ENCODE measurements at places on chromosomes 13 and 19. TPM values are rescaled to one million over a fixed set of nuclear protein-coding genes. Genes with fewer than 3 reads are reported as not detected.

- H3K36me3 ChIP-seq: peaks cover 88% of the 10 kb centered on the region
- no peak overlapping the region for H3K4me3 ChIP-seq
- no peaks in the 10 kb centered on the region for H3K27me3 ChIP-seq
These were observed 29.8 kb downstream of the ADGRE2 start for GRCh38 chr19:14748601-14749000.

GRCh38 chr13:104318121-104318520 is 1251.9 kb upstream of the SLC10A2 start:
- H3K27ac ChIP-seq: no peak overlapping the region
- H3K4me1 ChIP-seq: no peaks in the 10 kb centered on the region
- no peaks in the 10 kb centered on the region for H3K36me3 ChIP-seq

DNA sequence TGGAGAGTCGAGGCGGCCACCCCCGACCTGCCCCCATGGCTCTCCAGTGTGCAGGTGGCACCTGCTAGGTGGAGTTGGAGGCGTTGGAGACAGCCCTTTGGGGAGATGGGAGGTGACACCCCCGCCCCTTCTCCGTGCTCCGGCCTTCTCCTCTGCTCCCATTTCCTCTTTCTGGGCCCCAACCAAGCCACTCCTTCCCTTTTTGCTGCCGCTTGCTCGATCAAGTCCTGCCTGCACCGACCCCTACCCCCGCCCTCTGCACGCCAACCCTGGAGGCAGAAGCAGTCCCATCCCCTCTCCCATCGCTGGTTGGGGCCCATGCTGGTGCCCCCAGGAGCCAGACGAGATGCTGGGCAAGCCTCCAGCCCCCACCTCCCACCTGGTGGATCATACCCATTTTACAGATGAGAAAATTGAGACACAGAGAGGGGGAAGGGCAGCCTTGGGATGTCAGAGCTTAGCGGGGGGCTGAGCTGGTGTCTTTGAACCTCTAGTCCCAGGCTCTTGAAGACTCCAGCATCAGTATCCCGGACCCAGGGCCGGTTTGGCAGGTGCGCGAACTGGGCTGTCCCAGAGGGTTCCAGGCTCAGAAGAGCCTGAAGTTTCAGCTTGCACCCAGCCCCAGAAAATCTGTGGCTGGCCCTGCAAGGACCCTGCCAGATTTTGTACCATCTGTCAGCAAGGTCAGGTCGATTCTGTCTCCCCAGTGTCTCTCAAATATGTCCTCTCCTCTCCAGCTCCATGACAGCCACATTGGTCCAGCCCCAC is 10.3 kb downstream of the GNA15 start:
- no peaks in the 10 kb centered on the region for H3K27me3 ChIP-seq
- H3K4me3 ChIP-seq: no peak overlapping the region
- peaks cover 34% of the 10 kb centered on the region for H3K4me1 ChIP-seq
- no peak overlapping the region for H3K27ac ChIP-seq
- H3K36me3 ChIP-seq: no peaks in the 10 kb centered on the region

DNA sequence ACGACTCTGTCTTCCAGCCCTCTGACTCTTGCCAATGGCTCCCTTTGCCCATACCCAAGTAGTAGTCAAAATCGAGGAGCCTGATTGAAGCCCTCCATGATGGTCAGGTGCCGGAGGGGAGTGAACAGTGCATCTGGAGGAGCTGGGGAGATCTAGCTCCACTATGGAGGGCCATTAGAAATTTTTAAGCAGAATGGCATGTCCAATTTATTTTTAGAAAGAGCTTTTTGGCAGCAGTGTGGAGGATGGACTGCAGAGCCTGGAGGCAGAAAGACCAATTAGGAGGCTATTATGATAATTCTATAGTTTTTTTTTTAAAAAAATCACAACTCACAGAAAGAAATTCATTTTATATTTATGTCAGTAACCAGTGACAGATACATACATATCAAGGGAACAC is 92.7 kb upstream of the SLC7A1 start:
- H3K36me3 ChIP-seq: no peaks in the 10 kb centered on the region
- H3K4me1 ChIP-seq: no peaks in the 10 kb centered on the region
- no peak overlapping the region for H3K27ac ChIP-seq

DNA sequence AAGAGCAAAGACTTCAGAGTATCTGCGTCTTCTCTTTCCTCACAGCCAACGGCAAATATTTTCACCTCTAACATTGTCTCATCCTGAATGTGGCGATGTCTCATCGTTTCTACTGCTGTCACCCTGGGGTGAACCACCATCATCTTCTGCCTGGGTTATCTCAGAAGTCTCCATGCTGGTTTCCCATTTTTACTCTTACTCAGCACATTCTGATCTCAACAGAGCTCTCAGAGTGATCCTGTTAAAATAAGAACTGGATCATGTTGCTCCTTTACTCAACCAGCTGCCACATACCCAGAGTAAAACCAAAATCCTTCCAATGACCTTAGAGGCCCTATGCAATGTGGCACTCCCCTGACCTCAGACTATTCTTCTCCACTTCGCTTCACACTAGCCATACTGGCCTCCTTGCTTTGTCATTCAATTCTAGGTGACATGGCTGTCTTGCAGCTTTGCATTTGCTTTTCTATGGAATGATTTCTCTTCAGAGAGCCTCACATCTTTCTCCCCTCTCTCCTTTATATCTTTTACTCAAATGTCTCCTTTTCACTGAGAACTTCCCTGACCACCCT is 7.8 kb upstream of the OLFM4 start:
- no peaks in the 10 kb centered on the region for H3K36me3 ChIP-seq
- H3K27me3 ChIP-seq: no peaks in the 10 kb centered on the region
- DNase-seq: no peak
- H3K4me1 ChIP-seq: no peaks in the 10 kb centered on the region
- no peak overlapping the region for H3K27ac ChIP-seq

DNA sequence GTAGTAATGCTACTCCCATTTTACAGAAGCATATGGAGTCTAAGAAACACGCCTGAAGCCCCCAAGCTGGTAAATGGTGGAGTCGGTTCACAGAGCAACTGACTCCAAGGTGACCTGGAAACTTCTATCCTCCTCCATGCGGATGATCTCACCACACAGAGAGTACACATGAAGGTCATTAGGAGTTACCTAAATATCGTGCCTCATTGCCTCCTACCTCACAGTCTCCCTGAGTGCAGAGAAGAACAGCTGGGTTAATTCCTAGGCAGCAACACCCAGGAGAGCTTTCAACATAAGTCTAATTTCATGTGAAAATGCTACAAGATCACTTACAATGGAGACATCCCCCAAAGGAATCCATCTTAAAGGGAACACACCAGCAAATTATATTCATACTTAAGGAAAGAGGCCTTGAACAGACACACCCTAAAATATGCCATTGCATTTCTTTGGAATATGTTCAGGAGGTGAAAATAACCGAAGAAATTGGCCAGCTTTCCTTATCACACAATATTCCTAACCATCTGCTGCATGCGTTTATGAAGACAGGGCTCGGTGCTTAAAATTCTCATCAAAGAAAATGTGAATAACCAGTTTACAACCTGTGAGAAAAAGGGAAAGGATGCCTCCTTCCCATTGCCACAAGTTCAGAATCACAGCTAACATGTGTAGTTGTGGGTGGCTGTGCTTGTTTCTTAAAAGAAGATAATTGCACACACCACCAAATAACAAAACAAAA is 203.6 kb upstream of the NBEA start:
- no peak overlapping the region for H3K27ac ChIP-seq
- no peak for DNase-seq
- H3K27me3 ChIP-seq: no peaks in the 10 kb centered on the region
- no peak overlapping the region for H3K4me3 ChIP-seq
- H3K4me1 ChIP-seq: no peaks in the 10 kb centered on the region
- no peaks in the 10 kb centered on the region for H3K36me3 ChIP-seq

Gene PPFIA3
- total RNA-seq: 3.9 TPM

Gene PPP1R12C
- 193 TPM for total RNA-seq

Gene TUBB4A
- total RNA-seq: 22.9 TPM

Gene KLC3
- total RNA-seq: not detected

Gene STAP2
- total RNA-seq: 0.79 TPM

Gene SRRM5
- 0.94 TPM for total RNA-seq

All from spleen (tissue), 13 donors.